ENCODE measurements at places on chromosomes 2 and 18. TPM values are rescaled to one million over a fixed set of nuclear protein-coding genes. Genes with fewer than 3 reads are reported as not detected.
A peak's percentile ranks its signal among the peaks of the same experiment; 100 is the strongest.

C1QL2 gene
- not detected for total RNA-seq

GRCh38 chr18:6682437-6683111 is 46.9 kb upstream of the ARHGAP28 start:
- peak; percentile 16 for DNase-seq

POTEJ gene
- not detected for total RNA-seq

DNA sequence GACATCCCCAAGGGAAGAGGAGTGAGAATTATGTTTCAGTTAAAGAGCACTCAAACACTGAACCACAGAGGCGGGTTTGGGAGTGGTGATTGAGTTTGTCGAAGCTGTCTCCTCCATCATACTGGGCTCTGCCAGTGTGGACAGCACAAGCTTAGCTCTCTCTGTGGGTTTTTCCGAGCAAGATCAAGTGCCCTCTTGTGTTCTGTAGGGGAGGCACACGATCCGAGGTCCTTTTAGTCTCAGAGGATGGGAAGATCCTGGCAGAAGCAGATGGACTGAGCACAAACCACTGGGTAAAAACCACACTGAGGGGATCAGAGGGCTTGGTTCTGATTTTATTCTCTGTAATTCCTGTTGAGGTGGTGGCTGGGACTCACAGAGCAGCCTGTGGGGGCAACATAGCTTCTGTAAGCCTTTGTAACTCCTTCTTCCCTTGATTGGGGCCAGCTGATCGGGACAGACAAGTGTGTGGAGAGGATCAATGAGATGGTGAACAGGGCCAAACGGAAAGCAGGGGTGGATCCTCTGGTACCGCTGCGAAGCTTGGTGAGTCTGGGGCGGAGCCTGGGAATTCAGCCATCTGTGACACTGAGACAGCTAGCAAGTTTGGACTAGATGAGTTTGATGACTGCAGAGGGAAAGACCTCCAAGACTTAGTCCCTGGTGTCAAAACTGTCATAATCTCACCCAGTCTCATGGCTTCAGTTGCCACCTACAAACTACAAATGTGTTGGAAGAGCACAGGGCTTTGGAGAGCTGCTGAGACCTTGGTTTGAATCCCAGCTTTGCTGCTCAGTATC is 2.0 kb downstream of the NAGK start:
- DNase-seq = no peak

- DNase-seq = no peak
These were observed 5.5 kb downstream of the C2orf81 start for GRCh38 chr2:74415762-74416395.

TMEM17 gene
- 3.3 TPM for total RNA-seq
